Islet precursor cell (in vitro differentiated cells): ENCODE measurements at places on chromosomes 4 and X.

DNA sequence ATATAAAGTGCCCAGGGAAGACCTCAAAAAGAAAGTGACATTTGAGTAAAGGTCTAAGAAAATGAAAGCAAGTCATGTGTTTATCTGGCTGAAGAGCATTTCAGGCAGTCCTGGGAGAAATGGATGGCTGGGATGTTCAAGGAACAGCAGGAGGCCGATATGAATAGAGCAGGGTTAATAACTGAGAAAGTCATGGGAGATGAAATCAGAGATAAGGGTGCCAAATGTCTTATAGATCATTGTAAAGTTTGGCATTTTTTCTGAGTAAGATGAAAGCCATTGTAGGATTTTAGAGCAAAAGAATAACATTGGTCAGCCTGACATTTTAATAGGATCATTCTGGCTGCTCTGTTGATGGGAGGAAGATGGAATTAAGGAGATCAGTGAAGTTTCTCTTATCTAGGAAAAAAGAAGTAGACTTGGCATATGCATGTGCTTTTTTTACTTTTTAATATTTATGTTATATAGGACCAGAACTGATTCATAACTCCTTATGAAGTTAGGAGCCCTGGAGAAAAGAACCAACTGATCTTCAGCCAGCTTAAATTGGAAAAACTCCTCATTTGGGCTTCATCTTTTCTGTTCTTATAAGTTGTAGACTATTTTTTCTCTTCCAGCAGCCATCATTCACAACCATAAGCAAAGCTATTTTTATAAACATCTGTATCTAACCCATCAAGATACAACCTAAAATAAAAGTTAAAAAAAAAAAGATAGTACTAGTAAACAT, 18.6 kb downstream of the AIMP1 start:
- no peak for DNase-seq

DNA sequence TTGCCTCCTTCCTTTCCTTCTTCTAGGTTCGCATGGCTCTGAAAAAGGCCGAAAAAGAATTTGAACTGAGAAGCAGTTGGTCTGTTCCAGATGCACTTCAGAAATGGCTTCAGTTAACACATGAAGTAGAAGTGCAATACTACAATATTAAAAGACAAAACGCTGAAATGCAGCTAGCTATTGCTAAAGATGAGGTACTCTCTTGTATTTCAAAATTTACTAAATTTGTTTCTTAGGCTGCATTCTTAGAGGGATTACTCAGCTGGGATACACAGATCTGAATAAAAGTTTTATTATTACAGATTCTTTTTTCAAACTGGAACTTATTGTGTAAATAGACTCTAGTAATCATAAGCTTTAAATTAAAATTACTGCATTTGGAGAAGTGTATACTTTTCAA, 146.9 kb downstream of the STIM2 start:
- DNase-seq: no peak

GRCh38 chr4:169225812-169226211, 44.9 kb downstream of the SH3RF1 start:
- DNase-seq: no peak

DNA sequence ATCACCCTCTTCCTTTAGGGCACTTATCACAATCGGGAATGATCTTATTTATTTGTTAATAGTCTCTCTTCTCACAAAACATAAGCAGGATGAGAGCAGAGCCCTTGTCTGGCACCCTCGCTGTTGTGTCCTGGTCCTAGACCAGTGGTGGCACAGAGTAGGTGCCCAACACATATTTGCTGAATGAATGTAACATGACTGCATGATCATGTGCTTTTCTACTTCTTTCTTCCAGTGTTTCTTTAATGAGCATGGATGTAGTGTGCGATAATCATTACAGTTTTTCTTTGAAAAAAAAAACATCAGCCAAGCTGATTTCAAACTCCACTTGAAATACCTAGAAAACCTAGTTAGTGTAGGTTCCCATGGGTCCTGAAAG, 164.1 kb downstream of the CHIC2 start:
- no peak for DNase-seq

DNA sequence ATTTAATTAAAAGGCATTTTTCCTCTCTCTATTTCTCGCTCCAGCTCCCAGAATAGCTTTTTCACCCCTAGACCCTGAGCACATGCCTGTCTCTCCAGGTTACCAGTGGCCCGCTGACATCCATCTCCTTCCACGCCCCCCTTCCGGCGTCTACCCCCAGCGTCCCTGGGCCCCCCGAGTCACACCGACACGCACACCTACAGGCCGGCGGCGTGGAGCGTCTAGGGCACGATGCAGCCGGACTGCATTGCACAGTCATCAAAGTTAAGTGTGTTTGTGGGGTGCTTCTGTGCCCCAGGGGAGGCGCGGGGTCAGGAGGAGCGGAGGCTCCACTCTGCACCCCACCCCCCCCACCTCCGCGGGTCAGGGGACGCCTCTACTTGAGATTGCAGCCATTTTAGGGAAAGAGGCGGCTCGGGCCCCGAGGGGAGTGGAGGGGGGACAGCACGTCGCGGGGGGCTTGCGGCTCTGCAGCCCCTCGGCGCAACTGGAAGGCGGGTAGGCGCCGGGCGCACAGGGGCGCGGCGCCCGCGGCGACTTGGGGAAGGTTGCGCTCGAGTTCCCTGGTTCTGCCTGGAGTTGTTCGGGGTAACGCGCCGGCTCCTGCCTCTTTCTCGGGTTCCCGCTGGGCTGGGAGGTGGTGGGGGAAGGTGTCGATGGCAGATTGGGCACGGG, 112.7 kb downstream of the DHX15 start:
- DNase-seq: no peak

- DNase-seq: no peak
Measured at GRCh38 chr4:15234116-15234855, 193.5 kb upstream of the C1QTNF7 start.

DNA sequence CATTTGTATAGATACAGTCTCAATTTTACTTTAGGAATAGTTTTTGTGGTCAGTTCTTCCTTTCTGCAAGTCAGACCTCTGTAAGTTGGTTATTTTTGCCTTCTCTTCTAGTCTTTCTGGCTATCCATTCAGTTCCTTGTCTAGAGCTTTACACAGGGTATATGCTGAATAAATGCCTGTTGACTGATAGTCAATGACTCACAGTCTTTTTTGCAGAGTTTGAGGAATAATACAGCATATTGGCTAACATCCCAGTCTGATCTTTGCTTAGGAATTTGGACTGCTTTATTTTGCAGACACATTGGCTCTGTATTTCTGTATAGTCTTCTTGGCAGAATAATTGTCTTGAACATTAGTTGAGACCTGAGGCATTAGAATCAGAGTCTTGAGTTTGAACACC, 132.4 kb downstream of the MAGEC1 start:
- no peak for DNase-seq

DNA sequence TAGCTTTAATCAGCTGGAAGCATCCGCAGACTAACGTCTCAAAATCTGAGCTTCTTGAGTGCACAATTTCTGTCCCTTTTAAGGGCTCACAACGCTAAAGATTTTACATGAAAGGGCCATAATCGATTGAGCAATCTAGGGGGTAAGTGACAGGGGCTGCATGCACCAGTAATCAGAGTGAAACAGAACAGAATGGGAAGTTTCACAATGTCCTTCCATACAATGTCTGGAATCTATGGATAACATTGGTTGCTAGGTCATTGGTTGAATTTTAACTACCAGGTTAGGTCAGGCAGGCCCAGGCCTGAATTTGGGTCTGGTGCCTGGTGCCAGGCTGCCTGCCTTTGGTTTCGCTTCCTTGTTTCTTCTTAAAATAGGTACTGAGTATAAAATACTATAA, 42.0 kb upstream of the MTMR8 start:
- no peak for DNase-seq

GRCh38 chr4:147326591-147326990, 154.3 kb upstream of the EDNRA start:
- DNase-seq: no peak

DNA sequence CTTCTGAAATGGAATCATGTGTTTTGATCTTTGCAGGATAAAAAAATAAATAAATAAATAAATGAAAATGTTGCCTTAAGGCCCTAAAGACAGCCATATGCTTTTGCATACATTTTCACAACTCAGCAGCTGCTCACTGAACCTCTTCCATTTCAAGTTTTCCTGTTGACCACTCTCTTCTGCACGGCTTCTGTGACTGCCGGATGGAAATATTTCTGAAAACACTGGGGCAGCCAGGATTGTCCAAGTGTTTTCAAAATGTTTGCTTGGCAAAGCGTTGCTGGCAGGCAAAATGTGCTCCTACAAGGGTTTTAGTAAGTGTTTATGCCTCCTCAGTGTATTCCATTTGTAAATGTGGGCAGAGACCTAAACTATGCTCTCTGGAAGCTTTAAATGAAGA, 208.1 kb upstream of the IL1RAPL1 start:
- DNase-seq: no peak

DNA sequence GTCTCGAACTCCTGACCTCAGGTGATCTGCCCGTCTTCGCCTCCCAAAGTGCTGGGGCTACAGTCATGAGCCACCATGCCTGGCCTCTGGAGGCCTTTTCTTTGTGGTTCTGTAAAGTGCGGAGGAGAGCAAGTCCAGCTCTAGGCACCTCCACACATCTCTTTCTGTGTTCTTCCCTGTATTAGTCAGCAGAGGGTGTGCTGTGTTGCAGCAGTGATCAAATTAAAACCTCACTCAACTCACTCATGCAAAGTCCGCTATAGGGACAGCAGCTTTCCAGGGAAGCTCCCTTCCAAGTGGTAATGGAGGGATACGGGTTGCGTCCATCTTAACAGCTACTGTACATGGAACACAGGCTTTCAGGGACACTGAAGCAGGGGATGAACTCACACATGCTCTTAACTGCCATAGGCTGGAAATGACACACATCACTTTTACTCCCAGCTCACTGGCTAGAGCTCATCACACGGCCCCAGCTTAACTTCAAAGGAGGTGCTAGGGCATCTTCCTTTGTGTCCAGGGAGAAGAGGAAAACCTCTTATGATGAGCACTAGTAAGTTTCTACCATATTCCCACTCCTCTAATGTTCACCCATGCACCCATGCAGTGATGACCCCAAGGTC, 36.0 kb upstream of the CCNG2 start:
- no peak for DNase-seq

DNA sequence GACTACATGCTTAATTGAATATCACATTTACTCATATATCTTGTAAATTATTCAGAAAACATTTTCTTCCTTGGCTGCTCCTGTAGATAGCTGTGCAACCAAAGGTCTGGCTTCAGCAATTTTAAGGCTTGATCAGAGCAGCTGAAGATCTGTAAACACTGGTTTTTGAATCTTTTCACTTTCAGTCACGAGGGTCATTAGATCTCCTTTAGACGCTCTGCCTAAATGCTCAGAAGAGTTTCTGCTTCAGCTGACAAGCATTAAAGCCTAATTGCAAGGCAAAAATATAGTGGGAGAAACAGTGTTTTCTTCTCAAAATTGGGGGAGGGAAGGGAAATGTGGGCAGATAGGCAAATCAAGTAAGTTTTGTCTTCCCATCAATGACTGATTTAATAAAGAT, 25.7 kb downstream of the TRPC5 start:
- DNase-seq: no peak

DNA sequence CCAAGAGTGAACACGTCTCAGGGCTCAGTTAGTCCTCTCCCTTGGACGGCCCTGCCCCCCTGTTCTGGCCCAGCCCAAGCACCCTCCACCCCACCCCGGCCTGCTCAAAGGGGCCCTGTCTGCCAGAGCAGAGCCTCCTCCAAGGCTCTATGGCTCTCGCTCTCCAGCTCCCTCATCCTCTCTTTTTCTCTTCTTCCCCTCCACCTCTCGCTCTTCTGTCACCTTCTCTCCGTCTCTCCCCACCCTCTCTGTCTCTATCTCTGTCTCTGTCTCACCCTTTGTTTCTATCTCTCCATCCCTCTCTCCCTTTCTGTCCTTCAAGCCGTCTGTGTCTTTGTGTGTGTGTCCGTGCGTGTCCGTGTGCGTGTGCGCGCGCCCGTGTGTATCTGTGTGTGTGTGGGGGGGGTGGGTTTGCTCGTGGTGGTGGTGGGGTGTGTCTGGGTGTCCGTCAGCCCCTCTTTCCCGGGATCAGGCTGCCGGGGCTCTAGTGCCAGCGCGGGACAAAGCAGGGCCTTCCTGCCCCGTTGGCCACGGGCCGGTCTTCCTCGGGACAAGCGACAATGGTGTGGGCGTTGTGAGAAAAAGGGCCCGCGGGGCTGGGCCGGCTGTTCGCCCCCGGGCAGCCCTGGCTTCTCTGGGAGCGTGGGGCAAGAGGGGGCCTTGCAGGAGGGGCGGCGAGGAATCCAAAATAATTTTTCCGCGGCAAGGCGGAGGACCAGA, 8.7 kb downstream of the FRG2 start:
- no peak for DNase-seq

GRCh38 chr4:81418572-81418971, 53.1 kb downstream of the RASGEF1B start:
- DNase-seq: no peak

DNA sequence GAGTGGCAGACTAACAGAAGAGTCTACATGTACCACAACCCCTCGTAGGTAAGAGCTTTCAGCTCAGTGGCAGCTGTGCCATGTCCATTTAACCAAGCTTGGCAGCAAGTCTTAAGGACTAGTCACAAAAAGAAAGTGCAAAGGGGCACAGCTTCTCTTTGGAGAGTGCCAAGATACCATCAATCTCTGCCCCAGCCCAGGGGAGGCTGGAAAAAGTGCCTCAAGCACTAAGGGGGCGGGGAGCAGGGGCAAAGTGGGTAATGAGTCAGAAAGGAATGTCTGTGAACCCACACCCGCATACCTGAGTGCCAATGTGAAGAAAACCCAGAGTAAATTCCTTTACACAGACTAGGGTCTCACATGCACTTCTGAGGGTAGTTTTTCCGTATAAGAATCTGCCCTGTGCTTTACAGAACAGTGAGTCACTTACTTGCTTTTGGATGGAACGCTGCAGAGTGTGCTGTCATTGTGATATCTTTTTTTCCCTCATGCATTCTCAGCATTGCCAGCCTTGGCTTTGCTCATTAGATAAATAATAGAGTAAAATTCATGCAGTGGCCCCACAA, 219.8 kb downstream of the ZNF674 start:
- DNase-seq: peak; percentile 97

DNA sequence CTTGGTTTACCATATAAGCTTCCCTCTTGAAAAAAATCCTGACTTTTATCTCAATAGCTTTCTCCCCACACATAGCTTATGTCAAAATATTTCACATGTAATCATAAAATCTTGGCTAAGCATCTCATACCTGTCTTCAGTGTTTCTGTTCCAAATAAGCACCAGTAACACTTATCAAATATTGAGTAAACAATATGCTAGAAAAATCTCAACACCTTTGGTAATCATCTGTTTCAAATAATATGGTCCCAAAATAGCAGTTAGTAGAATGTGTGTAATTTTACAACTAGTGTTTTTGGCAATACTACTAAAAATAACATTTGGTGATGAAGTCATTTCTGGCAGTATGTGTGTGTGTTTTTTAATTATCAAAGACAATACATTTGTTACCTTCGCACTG, 2138.2 kb downstream of the PCDH7 start:
- DNase-seq: no peak

GRCh38 chr4:147724468-147725201, 7.3 kb upstream of the ARHGAP10 start:
- DNase-seq: no peak

GRCh38 chrX:129779747-129780146, at the start of gene SASH3:
SASH3 (plus strand) TSS chrX:129779949; CDS start chrX:129780098, 149 bp downstream.
- DNase-seq: no peak

DNA sequence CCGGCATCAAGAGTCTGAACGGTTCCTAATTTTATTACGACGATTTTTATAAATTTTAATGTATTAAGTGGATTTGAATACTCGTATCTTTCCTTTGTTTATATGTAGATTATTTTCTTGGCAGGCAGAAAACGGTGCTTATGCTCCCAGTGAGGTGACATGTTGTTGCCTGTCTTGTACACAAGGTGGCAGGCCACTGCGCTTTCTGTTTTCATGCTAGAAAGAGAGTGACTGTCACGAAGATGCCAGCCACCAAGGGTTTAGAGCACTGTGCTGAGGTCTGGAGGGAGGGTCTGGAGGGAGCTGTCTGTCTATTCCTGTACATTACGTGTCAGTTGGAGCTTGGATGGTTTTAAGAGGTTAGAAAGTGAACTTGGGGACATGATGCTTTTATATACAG, 87.7 kb downstream of the SHROOM2 start:
- no peak for DNase-seq
